ENCODE measurements at places on chromosomes 5 and 9.
A peak's percentile ranks its signal among the peaks of the same experiment; 100 is the strongest.

DNA sequence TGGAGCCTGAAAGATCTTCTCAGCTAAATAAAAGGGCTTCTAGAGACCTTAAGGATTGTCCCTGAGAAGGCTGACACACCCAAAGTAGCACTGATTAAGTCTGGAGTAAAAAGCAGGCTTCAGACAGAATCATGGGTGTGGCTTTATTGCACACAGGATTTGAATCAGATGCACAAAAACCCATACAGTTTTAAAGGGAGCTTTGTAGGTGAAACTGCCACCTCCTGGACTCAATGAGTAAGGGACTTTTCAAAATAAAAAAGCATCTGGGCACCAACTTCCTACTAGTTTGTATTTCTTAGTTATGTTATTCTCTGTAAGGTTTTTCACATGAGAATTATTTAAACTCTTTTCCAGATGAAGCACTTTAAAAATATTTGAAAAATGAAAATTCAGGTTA, 129.4 kb downstream of the EDIL3 start:
- no peaks in the 10 kb centered on the region for H3K36me3 ChIP-seq
- H3K27me3 ChIP-seq, result no peaks in the 10 kb centered on the region
- no peak overlapping the region for H3K4me3 ChIP-seq

- DNase-seq, result no peak
- no peaks in the 10 kb centered on the region for H3K4me1 ChIP-seq
- H3K36me3 ChIP-seq, result no peaks in the 10 kb centered on the region
- no peak overlapping the region for H3K27ac ChIP-seq
- H3K4me3 ChIP-seq, result no peak overlapping the region
- peaks cover 3% of the 10 kb centered on the region for H3K27me3 ChIP-seq
These were observed 125.1 kb upstream of the OSMR start for GRCh38 chr5:38720554-38721361.

GRCh38 chr5:158641016-158641415, 458.7 kb downstream of the EBF1 start:
- H3K36me3 ChIP-seq, result no peaks in the 10 kb centered on the region
- no peak overlapping the region for H3K27ac ChIP-seq
- no peaks in the 10 kb centered on the region for H3K27me3 ChIP-seq
- DNase-seq, result no peak
- H3K4me1 ChIP-seq, result no peaks in the 10 kb centered on the region

GRCh38 chr5:63811961-63812360, 150.3 kb downstream of the HTR1A start:
- no peaks in the 10 kb centered on the region for H3K27me3 ChIP-seq
- no peaks in the 10 kb centered on the region for H3K36me3 ChIP-seq
- no peak for DNase-seq
- no peak overlapping the region for H3K27ac ChIP-seq

DNA sequence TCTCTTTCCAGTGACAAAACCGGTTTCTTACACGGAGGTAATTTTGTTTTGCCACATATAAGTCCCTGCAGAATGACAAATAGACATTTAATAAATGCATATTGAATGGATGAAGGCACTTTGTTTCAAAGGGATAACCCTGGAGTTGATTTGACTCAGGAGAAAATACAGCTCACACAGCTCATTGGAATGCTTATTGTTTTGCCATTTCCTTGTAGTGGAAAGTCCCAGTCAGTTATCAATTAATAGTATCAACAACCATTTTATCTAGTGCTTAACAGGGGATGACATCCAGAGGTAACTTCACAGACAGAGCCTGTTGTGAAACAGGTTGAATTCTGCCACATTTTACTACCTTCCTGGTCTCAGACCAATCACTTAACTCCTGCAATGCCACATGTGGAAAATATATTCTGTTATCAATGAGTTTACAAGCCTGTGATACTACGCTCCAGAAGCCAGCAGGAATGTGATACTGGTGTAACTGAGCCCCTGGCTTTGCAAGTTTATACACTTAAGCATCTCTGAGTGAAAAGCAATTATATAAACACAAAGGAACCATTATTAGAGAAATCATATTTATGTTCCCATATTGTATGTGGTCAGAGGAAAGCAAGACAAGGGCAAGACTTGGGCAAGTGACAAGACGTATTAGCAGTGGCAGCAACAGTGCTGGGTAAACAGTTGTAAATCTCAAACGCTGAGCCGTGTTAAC, 123.1 kb upstream of the ANKRD55 start:
- H3K36me3 ChIP-seq, result peaks cover 1% of the 10 kb centered on the region
- no peaks in the 10 kb centered on the region for H3K27me3 ChIP-seq
- H3K4me1 ChIP-seq, result no peaks in the 10 kb centered on the region
- H3K4me3 ChIP-seq, result no peak overlapping the region
- DNase-seq, result no peak

- H3K36me3 ChIP-seq, result no peaks in the 10 kb centered on the region
- peaks cover 4% of the 10 kb centered on the region for H3K27me3 ChIP-seq
- H3K4me3 ChIP-seq, result no peak overlapping the region
- DNase-seq, result no peak
- no peak overlapping the region for H3K27ac ChIP-seq
- no peaks in the 10 kb centered on the region for H3K4me1 ChIP-seq
These were observed 229.7 kb downstream of the ICE1 start for GRCh38 chr5:5652181-5652580.

DNA sequence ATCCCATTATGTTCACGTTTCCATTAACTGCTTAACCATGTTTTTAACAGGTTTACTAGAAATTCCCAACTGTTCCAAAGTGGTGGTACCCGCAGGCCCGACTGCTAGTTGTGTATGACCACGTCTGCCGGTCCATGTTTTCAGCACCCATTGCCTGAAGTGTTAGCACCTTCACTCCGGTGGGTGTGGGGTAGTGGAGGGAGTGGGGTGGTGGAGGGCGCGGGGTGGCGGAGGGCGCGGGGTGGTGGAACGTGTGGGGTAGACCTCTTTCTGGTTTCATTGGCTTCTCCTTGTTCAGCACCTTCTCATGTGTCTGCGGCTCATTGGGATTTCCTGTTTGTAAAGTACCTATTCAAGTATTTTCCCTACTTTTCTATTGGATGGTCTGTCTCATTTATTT, 37.7 kb downstream of the TPPP start:
- H3K36me3 ChIP-seq, result peaks cover 41% of the 10 kb centered on the region
- DNase-seq, result no peak
- no peaks in the 10 kb centered on the region for H3K4me1 ChIP-seq

- H3K4me1 ChIP-seq, result no peaks in the 10 kb centered on the region
- H3K27ac ChIP-seq, result no peak overlapping the region
- H3K27me3 ChIP-seq, result no peaks in the 10 kb centered on the region
- no peaks in the 10 kb centered on the region for H3K36me3 ChIP-seq
These were observed 347.6 kb downstream of the PTPRD start for GRCh38 chr9:10265153-10265631.

DNA sequence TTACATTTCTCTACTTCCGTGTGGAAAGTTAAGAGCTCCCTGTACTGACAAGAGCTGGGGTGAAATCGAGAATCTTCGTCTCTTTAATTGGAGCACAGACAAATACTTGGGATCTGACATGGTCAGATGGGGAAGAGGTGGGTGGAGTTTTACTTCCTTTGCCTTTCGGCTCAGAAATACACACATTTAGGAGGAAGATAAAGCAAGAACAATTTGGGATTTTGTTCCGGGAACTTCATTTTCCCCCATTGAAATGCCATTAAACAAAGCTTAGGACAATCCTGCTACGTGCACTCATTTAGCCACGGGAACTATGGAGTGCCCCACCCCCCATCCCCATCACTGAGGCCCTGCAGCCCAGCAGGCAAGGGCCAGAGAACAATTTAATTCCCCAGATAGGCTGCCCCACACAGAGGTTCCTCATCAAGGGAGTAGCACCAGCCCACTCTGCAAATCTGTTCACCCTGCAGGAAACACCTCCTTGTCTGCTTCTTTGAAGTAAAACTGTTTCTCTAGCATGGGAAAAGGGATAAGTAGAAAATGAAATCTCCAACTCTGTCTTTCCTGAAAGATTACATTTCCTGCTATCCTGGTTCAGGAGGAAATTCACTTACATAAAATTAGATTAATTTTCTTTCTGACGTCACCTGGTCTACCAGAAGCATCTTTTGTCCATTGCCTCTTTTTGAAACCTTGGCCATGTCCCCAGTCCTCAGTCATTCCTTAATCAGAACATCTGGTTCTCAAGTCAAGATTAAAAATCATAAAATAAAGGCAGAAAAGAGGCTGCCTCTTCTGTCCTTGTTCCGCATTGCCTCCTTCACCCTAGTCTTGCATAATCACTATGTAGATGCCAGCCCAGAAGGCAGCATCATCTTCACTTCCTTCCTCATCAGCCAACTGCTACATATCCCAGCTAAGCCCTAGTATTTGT, 206.4 kb downstream of the ENC1 start:
- no peak overlapping the region for H3K4me3 ChIP-seq
- H3K4me1 ChIP-seq, result peaks cover 3% of the 10 kb centered on the region
- H3K27ac ChIP-seq, result no peak overlapping the region
- DNase-seq, result no peak
- no peaks in the 10 kb centered on the region for H3K36me3 ChIP-seq

DNA sequence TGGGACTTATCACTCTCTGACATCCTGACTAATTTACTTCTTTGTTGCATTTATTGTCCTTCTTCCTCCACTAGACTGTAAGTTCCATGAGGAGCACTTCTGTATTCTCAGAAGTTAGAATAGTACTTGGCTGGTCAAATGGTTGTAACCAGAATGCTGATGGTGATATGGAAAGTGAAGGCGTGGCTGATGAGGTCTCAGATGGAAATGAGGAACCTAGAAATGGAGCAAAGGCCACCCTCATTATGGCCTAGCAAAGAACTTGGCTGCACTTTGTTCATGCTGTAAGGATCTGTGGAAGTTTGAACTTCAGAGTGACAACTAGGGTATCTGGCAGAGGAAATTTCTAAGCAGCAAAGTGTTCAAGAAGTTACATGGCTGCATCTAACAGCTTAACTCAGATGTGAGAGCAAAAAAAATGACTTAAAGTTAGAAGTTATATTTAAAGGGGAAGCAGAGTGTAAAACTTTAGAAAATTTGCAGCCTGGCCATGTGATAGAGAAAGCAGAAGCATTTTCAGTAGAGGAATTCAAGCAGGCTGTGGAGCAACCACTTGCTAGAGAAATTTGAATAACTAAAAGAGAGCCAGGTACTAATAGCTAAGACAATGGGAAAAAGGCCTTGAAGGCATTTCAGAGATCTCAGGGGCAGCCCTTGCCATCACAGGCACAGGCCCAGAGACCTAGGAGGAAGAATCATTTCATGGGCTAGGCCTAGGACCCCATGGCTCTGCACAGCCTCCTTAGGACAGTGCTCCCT, 14.9 kb upstream of the SLC22A5 start:
- no peak for DNase-seq
- H3K4me3 ChIP-seq, result no peak overlapping the region
- no peaks in the 10 kb centered on the region for H3K4me1 ChIP-seq

DNA sequence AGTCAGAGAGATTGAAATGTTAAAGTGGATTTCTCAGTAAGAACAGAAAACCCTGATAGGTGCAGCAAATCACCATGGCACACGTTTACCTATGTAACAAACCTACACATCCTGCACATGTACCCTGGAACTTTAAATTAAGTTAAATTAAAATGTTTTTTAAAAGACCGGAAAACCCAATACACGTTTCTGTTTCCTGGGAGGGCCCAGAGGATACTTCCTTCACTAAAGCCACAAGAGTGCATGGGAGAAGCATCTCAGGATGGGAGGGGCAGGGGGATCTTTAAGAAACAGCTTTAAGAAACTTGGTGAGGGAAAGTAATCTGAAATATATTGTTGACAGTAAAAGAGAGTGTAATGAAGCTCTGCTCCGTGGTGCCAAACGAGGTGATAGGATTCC, 164.7 kb upstream of the PTGER4 start:
- H3K36me3 ChIP-seq, result peaks cover 19% of the 10 kb centered on the region
- no peak overlapping the region for H3K4me3 ChIP-seq
- peak overlapping the region; percentile 65 for H3K27ac ChIP-seq
- DNase-seq, result peak; percentile 22
- H3K27me3 ChIP-seq, result no peaks in the 10 kb centered on the region
- H3K4me1 ChIP-seq, result peaks cover 32% of the 10 kb centered on the region

- H3K27ac ChIP-seq, result no peak overlapping the region
- H3K4me1 ChIP-seq, result peaks cover 6% of the 10 kb centered on the region
- DNase-seq, result no peak
- peaks cover 15% of the 10 kb centered on the region for H3K36me3 ChIP-seq
- no peak overlapping the region for H3K4me3 ChIP-seq
- no peaks in the 10 kb centered on the region for H3K27me3 ChIP-seq
These were observed 24.8 kb downstream of the PTBP3 start for GRCh38 chr9:112308588-112308987.

- H3K27me3 ChIP-seq, result no peaks in the 10 kb centered on the region
- no peaks in the 10 kb centered on the region for H3K36me3 ChIP-seq
- no peak overlapping the region for H3K4me3 ChIP-seq
- no peak overlapping the region for H3K27ac ChIP-seq
- H3K4me1 ChIP-seq, result no peaks in the 10 kb centered on the region
These were observed 428.7 kb downstream of the ISL1 start for GRCh38 chr5:51811883-51812471.

DNA sequence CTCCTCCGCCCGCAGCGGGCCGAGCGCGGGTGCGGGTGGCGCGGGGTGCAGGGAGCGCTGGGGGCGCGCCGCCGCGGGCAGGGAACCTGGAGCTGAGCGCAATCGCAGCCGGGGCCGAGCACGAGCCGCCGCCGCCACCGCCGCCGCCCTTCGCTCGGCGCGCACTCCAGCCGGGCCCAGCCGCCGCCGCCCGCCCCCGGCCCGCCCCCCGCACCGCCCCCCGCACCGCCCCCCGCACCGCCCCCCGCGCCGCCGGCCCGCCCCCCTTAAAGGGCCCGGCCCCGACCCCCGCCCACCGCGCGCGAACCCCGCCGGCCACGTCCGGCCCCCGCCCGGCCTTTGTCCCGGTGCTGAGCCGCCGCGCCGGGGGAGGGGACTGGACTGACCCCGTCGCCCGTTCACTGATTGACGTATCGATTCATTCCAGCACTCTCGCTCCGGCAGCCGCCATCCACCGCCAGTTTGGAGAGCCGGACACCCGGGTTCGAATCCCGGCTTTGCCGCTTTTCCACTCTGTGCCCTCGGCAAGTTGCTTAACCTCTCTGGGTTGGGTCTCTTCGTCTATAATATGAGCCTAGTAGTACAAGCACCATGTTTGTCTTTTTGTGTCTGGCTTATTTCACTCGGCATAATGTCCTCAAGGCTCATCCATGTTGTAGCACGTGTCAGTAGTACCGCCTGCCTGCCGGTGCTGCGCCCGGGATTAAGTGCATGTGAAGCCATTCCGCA, at the start of gene SH3PXD2B:
Gene SH3PXD2B (minus strand): TSS at position 168 of the 729 bp plus-strand sequence. CDS start 173 bp downstream, outside the sequence.
- no peaks in the 10 kb centered on the region for H3K36me3 ChIP-seq
- H3K27ac ChIP-seq, result peak within 1 kb of the TSS; percentile 3
- peak; percentile 29 for DNase-seq
- peaks cover 40% of the 10 kb centered on the region for H3K27me3 ChIP-seq
- peaks cover 12% of the 10 kb centered on the region for H3K4me1 ChIP-seq

DNA sequence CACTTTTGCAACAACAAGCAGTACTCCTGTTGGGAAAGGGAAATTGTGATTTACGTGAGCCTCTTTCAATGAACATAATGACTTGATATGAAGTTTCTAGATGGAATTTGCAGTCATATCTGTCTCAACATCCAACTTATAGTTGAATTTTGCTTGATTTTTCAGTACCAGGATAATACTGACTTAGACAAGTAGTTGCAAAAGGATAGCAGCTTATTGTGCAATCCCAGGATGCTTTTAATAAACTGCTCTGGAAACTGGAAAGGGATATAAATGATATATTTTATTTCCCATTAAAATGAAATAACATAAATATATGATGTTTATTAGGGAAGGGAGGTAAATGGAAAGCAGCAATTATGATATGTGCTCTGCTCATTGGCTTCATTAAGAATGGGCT, 174.4 kb upstream of the RGMB start:
- no peak overlapping the region for H3K27ac ChIP-seq
- no peaks in the 10 kb centered on the region for H3K27me3 ChIP-seq
- H3K4me1 ChIP-seq, result no peaks in the 10 kb centered on the region
- H3K4me3 ChIP-seq, result no peak overlapping the region

GRCh38 chr5:855771-856530, 5.2 kb upstream of the ZDHHC11 start:
- H3K4me1 ChIP-seq, result no peaks in the 10 kb centered on the region
- H3K4me3 ChIP-seq, result no peak overlapping the region
- H3K36me3 ChIP-seq, result no peaks in the 10 kb centered on the region
- H3K27ac ChIP-seq, result no peak overlapping the region
